ENCODE measurements at places on chromosomes 5 and 9.

- DNase-seq: peak; percentile 27
These were observed 113.8 kb downstream of the WDR70 start for GRCh38 chr5:37492778-37493555.

GRCh38 chr5:120552638-120553037, 88.5 kb downstream of the PRR16 start:
- DNase-seq: no peak

GRCh38 chr9:97895695-97896332, 26.5 kb downstream of the TRMO start:
- DNase-seq: peak; percentile 8

DNA sequence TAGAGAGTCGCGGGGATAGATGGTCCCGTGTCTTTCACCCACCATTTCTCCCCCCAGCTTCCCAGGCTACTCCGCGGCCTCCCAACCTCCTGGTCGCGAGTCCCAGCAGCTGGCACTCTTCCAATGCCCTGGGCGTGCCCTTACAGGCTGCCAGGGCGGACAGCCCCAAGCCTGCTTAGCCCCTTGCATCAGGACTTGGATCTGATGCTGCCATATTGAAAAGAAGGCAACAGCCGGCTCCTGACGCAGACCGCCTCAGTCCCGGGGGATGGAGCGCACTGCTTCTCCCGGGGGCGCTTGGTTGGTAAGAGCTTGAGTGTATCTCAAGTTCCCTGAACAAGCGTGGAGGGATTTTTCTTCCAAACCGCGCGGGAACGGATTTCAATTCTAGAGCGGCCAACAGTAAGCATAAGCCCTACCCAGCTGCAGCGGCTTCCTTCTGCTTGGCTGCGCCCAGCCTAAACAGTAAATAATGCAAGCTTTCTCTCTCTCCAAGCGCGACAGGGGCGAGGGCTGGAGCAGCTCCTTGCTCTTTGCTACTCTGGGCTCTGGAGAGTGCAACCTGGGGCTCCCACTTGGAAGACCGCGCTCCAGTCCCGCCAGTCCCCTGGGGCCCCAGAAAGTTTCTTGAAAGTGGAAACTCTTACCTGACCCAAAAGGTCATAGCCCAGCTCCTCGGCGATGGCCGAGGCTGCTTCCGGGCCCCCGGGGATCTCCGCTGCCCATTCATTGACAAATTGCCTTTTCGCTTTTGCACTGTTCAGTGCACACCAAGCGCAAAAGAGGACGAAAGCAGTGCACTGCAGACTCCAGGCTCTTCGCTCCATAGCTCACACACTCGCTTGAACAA, 607 bp downstream of the PCSK1 start:
- DNase-seq: peak; percentile 5

- DNase-seq: no peak
These were observed 86.5 kb downstream of the SREK1 start for GRCh38 chr5:66230551-66230950.
